ENCODE measurements at places on chromosomes 7 and 10.
A peak's percentile ranks its signal among the peaks of the same experiment; 100 is the strongest.

DNA sequence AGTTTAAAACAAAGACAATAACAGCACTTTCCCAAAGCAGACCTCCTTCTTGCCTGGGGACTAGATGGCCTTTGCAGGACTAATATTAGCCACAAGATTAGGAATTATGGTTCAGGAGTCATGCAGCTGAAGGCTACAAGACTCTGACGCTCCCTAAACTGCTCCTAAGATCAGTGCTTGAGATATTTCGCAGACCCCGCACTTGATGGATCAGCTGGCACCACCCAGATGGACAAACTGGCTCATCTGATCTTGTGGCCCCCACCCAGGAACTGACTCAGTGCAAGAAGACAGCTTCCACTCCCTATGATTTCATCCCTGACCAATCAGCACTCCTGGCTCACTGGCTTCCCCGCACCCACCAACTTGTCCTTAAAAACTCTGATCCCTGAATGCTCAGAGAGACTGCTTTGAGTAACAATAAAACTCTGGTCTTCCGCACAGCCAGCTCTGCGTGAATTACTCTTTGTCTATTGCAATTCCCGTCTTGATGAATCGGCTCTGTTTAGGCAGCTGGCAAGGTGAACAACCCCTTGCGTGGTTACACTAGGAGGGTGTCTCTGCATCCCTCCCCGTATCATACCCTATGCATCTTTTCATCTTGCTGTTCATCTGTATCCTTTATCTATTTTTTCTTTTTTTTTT lies 26.9 kb upstream of the NRBF2 start:
- DNase-seq, result no peak

DNA sequence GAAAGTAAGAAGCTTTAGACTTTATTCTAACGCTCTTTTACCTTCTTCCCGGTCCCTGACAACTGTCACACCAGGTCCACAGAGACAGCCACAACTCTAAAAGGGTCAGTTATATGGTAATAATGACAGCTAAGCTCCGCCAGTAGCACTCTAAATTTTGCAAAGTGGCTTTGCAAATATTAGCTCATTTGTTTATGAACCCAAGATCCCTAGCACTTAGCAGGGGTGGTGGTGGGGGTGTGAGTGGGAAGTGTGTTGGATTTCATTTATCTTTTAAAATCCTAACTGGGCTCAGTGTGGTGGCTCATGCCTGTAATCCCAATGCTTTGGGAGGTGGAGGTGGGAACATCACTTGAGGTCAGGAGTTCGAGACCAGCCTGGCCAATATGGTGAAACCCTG lies 34.8 kb upstream of the SDK1 start:
- no peak for DNase-seq

DNA sequence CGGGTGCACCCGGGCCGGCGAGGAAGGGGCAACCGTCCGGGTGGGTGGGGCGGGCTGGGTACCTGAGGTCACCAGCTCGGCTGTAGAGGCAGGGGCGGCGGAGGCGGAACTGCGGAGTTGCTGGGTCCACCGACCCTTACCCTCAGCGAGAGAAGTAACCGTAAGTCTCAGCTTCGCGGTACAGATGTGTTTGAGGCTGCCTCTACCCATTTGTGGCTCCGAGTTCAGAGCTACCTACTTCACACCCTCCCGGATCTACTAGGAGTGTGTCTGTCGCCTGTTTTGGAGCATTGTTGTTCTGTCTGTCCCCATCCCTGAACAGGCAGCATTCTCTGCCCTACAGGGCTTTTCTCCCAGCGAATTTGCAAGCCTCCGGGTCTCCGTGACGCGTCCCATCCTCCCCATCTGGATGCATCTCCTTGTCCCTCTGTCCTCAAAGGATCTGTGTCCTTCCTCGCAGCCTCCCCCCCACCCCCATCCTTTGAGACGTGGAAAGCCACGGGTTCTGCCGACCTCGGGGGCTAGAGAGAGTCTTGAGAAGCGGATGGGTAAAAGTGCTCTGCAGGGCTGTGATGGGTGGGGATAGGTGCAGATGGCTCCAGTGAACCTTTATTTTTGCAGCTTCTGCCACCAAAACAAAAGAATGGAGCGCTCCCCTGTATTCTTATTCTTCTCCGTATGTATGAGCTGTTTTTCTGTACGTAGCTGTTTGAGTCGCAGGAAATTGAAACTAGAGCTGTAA lies 757 bp downstream of the ANKIB1 start:
- DNase-seq, result no peak

DNA sequence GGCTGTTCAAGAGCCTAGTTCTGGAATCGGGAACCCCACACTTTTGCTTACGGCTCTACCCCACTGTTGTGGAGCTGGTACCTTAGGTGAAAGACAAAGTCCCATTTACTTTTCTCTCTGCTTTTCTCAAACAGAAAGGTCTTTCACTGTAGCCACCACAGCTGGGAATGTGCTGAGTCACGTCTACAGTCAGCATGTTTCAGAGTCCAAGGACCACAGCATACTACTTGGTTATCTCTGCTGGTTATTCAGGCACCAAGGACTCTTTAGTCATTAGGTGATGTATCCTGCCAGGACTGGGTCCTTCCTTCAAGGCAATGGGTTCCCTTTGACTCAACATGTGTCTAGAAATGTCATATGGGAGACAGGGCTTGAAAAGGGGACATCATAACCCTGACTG lies 266.8 kb upstream of the STEAP1 start:
- DNase-seq, result no peak

DNA sequence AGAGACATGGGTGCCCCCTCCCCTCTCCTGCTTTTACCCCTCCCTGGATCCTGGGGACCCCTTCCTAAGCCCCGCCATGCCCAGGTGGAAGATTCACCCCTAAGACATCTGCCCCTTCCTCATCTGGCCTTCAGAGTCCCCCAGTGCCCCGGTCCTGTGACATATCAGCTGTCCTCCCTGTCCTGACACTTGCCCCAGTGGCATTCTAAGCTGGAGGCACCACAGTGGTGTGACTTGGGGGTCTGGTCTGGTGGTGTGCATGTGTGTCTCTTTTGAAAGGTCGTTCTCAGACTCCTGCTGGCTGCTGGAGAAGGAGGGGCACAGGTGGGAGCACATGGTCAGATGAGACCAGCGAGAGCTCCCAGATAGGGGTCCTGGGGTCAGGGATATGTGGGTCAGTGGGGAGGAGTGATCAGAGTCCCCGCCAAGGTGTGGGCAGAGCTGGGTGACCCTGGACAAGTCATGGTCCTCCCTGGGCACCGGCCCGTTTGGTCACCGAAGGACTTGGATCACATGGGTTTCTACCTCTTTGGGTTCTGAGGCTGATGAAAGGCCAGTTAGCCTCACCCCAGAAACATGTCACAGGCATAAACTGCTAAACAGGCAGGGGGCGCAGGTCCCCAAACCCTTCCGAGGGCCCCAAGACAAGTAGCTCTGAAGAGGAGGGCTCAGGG lies 645 bp upstream of the TFR2 start:
- DNase-seq, result no peak

DNA sequence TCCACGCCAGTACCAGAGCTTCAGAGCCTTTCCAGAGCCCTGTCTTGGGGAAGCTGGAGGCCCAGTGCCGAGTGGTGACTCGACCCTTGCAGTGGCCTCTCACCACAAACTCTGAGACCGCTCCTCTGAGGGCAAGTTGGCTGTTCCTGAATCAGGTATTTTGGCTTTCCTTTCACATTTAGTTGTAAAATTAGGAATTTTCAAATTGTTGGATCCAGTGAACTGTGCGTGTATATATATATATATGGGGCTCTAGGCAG lies 128.7 kb upstream of the UNC5B start:
- no peak for DNase-seq

- peak; percentile 22 for DNase-seq
These were observed 25.0 kb downstream of the VTI1A start for GRCh38 chr10:112471878-112472487.

GRCh38 chr7:76086070-76086469 lies 38.2 kb downstream of the MDH2 start:
- no peak for DNase-seq

GRCh38 chr7:99008181-99008631 lies 129.9 kb downstream of the TRRAP start:
- no peak for DNase-seq

- peak; percentile 12 for DNase-seq
These were observed 14.4 kb downstream of the PDCD4 start for GRCh38 chr10:110885932-110886674.
